Stimulated activated CD8-positive, alpha-beta memory T cell treated with anti-CD3 and anti-CD28 coated beads, Interleukin-7, amount 100 ng/mL, for 24 hours (primary cell): ENCODE measurements at places on chromosomes 2 and 18.

- DNase-seq, result no peak
Measured at GRCh38 chr18:53526101-53526870, 698.2 kb downstream of the MBD2 start.

DNA sequence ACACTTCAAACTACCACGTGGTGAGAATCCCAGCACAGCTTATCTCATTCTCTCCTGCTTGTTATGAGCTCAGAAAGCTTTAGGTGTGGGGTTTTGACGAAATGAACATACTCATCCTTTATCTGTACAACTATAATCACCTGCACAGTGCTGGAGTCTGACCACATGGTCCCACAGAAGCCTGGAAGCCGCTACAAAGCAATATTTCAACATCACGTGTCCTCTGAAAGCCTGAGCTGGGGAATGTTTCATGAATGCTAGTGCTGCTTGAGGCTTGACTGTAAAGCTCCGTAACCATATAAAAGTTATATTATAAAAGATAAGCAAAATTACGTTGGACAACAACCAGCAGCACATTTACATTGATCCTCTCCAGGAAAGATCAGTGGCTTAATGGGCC is 43.9 kb downstream of the PIEZO2 start:
- no peak for DNase-seq

- no peak for DNase-seq
Measured at GRCh38 chr2:195683174-195683573, 26.1 kb downstream of the SLC39A10 start.

GRCh38 chr2:95026471-95027368 is 1.2 kb downstream of the MAL start:
- no peak for DNase-seq

- no peak for DNase-seq
Measured at GRCh38 chr2:177313162-177313781, 48.7 kb upstream of the NFE2L2 start.

- no peak for DNase-seq
Measured at GRCh38 chr2:39215545-39215944, 28.2 kb downstream of the CDKL4 start.

- DNase-seq, result no peak
Measured at GRCh38 chr2:132690664-132691303, 20.8 kb upstream of the LYPD1 start.

- DNase-seq, result no peak
Measured at GRCh38 chr2:127158614-127159290, 51.8 kb upstream of the BIN1 start.

- no peak for DNase-seq
Measured at GRCh38 chr2:45406621-45407020, 204.4 kb downstream of the SRBD1 start.

DNA sequence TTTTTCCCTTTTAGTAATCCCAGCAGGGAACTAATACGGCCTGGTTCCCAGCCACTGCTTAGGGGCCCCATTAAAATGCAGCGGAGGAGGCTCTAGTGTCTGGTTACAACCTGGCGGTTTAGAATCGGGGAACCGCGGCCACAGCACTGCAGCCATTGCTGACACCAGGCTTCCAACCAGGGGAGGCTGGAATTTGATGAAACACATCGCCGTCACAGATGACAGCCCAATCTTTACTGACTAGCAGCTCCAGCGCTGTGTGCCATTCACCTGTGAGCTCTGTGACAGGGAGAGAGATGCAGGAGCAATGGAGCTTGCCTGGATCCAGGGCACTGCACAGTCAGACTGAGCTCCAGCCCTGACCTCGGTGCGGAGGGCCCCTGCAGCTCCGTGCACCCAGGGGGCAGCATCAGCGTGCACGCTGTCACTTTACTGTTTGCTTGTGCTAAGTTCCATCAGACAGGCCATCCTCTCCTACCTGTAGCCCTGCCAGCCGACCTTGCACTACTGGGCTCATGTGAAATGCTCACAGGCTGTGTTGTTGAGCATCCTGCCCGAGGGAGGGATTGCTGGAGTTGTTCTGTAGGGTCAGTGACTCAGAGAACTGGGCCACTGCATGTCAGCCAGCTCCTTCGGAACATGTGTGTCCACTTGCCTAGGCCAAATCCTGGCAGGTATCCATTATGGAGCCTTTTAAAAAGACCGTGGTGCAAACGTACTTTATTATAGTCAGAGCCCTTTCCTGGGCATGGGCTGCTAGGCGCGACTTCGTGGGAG is 203.5 kb downstream of the SEPTIN10 start:
- no peak for DNase-seq

DNA sequence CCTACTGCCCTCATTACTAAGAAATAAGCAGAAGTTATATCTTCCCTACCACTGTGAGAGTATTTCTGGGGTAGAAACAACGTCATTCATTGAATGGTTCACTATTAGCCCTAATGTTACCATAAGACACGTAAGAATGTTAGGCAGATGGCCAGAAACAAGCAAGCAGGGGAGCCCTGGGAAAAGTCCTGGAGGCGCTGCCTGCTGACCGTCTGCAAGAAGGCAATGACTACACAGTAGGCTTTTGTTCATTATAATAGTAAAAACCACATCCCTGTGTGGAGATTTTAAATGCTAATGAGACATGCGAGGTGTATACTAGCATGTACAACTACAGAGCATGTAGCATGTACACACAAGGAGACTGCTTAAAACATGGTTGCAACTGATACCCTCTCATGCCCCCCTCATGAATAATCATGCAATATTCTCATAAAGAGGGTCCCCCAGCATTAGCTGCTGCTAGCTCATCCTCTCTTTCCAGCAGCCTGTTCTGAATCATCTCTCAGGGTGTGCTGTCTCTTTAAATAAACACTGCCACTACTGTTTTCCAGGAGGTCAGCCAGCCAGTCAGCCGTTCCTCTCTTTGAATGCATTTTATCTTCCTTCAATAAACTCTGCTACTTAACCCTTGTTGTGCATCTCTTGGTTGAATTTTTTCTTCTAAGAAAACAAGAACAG is 23.6 kb downstream of the SUCLG1 start:
- DNase-seq, result no peak

- DNase-seq, result no peak
Measured at GRCh38 chr18:78021196-78021595, 771.5 kb downstream of the GALR1 start.

DNA sequence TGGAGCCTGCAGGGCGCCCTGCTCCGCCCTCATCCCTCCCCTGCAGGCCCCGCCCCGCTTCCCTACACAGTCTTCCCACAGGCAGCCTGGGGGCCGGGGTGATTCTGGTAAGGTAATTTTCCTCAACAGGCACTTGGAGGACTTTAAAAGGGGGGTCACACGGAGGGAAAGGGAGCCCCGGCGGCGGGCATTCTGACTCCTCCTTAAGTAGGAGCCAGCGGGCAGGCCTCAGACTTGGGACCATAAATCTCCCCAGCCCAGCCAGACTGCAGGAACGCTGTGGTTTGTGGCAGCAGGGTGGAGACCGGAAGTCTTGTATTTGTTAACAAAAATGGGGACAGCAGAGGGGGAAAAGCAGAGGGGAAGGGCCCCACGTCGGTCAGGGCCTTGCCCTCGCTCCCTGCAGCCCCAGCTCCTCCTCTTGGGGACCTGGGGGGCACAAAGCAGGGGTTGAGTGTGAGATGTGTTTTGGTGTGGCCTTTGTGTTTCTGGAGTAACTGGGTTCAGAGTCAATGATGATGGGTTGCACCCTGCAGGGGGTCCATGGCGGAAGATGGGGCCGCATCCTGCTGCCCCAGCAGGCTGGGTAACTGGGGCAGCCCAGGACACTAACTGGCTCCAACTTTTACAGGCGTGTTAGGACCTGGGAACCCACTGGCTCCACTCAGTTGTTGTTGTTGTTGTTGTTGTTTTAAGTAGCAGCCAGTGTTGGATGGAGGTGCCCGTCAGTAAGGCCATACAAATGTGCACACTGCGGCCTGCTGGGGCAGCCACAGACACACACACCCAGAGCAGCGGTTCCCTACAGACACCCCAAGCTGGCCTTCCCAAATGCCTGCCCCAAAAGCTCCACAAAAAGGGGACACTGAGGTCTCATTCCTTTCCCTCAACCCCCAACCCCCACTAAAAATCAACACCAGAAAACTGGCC is 27.7 kb downstream of the SMAD7 start:
- DNase-seq, result no peak

DNA sequence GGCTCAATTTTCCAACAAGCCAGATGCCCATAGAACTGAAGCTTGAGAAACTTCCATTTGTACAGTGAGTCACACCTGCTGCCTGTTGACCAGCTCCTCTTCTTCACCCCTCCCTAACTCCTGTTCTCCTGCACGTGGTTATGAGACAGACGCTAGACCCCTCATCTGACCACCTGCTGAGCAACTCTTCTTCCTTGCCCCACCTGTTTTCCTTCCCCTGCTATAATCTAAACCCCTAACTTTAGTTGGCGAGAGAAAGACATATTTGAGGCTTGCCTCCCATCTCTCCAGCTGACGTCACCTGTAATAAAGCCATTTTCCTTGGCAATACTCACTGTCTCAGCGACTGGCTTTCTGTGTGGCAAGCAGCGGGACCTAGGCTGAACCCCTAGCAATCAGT is 22.3 kb upstream of the ITM2C start:
- no peak for DNase-seq

- DNase-seq, result no peak
Measured at GRCh38 chr2:152024477-152024876, 74.4 kb downstream of the CACNB4 start.

DNA sequence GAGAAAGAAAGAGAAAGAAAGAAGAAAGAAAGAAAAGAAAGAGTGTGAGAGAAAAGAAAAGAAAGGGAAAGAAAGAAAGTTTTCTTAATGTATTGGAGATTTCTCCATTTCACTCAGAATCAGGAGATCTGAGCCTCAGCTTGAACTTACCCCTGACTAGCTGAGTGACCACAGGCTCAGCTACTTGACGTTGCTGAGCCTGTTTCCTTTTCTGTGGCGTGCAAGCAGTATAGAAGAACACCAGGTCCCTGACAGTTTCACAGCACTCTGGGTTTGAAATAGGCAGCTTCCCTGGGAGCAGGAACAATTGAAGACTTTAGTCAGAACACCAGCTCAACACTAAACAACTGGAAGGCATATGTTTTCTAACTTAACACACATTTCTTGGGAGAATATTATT is 44.7 kb downstream of the MARCO start:
- no peak for DNase-seq
